Left lobe of liver (tissue), 2 donors: ENCODE measurements at places on chromosomes 3 and 15. TPM values are rescaled to one million over a fixed set of nuclear protein-coding genes. Genes with fewer than 3 reads are reported as not detected.

DNA sequence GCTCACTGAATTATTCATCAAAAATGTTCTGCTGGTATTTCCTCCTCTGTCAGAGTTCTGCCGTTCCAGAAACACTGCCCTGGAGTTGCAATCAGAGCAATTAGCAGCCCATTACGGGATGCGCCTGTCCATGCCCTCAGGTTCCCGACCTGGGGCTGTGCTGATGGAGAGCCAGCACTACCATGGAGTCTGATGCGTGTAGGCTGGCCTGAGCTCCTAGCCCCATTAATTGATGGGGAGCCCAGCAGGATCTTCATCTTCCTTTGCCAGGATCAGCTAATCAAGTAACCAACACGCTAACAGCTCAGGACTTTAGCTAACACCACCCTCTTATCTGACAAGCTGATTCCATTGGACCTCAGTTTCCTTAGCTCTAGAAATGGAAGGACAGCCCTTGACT lies 164.2 kb downstream of the ABHD5 start:
- DNase-seq, result no peak

- DNase-seq, result no peak
Measured at GRCh38 chr15:60583194-60583593, 104.3 kb upstream of the ICE2 start.

GRCh38 chr3:396293-396692 lies 199.7 kb downstream of the CHL1 start:
- no peak for DNase-seq

DNA sequence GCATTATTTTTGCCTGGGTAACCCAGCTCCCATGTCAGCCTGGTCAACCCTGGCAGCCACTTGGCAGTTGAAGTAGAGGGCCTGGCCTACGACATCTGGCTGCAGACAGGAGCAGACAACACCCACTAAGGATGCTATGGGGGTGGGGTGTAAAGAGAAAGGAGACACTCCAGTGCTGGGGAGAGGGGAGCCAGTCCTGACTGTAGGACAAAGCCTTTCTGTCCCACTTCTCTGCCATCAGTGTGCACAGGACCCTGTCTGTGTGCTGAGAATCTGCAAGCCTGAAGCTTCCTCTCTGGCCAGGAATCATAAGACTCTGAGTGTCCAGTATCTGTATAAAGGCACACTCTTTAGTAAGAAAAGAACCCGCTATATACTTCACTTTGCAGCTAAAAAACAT lies 96.3 kb upstream of the CHRM5 start:
- no peak for DNase-seq

DNA sequence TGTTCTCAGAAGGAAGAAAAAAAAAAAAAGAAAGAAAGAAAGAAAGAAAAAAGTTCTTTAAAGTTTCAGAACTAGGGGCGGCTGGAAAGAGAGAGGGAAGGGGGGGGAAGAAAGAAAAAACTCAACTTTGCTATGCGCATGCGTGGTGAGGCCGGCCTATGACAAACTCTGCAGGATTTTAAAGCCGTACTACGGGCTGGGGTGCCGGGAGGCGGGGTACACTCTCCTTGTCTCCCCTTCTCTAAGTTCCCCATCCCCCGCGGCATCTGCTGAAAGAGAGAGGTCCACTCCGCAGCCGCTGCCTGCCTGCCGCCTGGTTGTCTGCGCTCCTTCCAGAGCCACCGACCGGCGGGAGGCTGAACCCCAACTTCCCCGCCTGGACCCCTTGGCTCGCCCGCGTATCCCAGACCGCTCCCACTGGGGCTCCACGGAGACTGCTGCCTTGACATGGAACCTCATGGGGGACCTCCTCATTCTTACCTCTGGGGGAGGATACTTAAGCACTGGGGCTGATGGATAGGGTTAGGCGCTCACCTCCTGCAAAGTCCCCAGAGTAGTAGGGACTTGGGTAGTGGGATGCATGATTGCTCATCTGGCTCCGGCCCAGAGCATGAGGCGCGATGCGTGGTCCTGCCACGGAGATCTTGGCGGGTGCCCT lies 1.4 kb upstream of the WNT5A start:
- peak; percentile 68 for DNase-seq

- DNase-seq, result peak; percentile 41
Measured at GRCh38 chr15:78046796-78047341, 30.6 kb downstream of the TBC1D2B start.

DNA sequence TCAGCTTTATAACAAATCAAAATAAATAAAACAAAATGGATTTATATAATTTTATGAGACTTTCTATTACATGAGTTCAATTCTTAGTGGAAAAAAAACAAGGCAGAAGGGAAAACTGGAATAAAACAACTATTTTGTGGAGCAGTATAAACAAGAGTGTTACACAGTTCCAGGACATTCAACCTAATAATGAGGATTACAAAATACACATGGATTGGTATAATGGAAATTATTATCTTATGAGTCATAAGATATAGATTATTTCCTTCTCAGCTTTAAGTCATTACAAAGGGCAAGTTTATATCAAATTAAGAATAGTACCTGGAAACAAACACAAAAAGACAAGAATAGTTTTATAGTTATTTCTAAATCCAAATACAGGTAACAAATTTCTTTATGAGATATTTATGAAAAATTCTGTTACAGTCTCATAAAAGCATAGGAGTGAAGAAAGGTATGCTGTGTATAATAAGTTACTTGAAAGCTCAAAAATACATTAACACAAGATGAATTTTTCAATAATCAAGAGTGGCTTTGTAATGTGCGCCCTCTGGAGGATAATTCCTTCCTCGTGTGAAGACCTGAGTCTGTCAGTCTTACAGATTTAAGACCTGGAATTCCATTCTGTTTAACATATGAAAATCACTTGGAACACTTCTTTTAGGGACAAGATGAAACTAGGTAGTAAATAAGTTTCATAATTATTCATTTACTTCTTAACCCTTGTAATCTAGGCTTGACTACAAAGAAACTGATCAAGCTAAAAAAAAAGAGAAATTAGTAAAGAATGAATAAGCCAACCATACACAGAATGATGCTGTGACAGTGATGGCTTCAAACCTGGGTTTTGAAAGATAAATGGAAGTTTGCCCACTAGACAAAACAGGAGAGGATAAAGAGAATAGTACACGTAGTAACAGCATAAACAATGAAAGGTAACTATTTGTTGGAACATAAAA lies 9.5 kb downstream of the COPS2 start:
- DNase-seq, result no peak

DNA sequence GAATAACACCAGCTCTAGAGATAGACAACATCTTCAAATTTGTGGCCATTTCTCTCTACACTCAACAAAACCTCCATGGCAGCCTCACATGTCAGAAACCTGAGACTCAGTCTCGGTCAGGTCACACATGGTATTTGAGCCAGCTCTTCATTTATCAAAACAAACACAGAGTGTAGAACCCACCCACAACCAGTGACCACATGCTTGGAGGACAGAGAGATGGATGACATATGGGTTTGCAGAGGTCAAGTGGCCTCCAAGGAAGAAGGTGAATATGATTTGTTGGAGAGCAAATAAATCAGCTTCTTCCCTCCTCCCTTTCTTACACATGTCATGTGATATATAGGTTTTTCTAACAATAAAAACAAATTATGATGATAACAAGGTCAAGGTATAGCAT lies 278.1 kb upstream of the LRTM1 start:
- no peak for DNase-seq

DNA sequence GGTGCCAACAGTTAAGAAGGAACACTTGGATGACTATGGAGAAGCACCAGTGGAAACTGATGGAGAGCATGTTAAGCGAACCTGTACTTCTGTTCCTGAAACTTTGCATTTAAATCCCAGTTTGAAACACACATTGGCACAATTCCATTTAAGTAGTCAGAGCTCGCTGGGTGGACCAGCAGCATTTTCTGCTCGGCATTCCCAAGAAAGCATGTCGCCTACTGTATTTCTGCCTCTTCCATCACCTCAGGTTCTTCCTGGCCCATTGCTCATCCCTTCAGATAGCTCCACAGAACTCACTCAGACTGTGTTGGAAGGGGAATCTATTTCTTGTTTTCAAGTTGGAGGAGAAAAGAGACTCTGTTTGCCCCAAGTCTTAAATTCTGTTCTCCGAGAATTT lies 3.0 kb downstream of the SKIL start:
- DNase-seq, result no peak

DNA sequence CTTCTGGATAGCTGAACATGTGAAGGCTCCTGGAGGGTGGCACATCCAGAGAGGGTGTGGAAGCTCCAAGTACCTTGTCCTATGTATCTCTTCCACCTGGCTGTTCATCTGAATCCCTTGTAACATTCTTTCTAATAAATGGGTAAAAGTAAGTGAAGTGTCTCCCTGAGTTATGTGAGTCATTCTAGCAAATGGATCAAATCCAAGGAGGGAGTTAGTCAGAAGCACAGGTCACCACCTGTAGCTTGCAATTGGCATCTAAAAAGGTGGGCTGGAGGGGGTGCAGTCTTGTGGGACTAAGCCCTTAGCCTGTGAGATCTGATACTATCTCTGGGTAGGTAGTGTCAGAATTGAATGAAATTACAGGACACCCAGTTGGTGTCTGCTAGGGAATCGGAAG lies 71.0 kb downstream of the WWTR1 start:
- DNase-seq, result no peak

- DNase-seq, result no peak
Measured at GRCh38 chr15:95596496-95596895, 734.0 kb upstream of the NR2F2 start.

GRCh38 chr3:142815803-142816202 lies 73.1 kb downstream of the PCOLCE2 start:
- DNase-seq, result no peak

GRCh38 chr3:126551121-126551838 lies 7.5 kb downstream of the C3orf22 start:
- peak; percentile 38 for DNase-seq

DNA sequence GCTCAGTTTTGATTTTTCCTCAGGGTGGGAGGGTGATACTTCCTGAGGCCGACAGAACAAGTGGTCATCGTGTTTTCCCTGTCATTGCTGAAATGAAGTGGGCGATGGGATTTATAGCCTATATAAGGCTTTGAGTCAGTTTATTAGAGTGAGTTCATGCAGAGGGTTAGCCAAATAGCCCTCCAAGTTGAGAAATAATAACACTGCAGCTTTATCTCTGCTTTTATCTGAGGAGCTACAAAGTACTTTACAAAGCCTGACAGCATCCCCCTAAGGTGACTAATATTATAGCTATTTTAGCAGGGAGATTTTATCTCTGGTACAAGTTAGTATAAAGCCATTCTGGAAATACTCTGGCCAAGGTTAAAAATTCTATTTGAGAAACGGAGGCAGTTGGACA lies 389.6 kb downstream of the MFSD1 start:
- DNase-seq, result no peak

The SPINK8 gene
- not detected for total RNA-seq

The PARP9 gene
- 39.0 TPM for total RNA-seq

The SNTN gene
- total RNA-seq, result not detected

The RPP25 gene
- 2.1 TPM for total RNA-seq

The RARB gene
- total RNA-seq, result 2.2 TPM

The UCN2 gene
- not detected for total RNA-seq

The VIPR1 gene
- 27.0 TPM for total RNA-seq

The GOLGA8R gene
- 3.9 TPM for total RNA-seq

The GRIP2 gene
- total RNA-seq, result 0.40 TPM
